ENCODE measurements at places on chromosomes 11 and 22.

- DNase-seq: no peak
Observed at GRCh38 chr11:120389693-120390584, 53.7 kb downstream of the ARHGEF12 start.

GRCh38 chr22:47124961-47125360 is 362.5 kb downstream of the TBC1D22A start:
- DNase-seq: no peak

GRCh38 chr11:10856689-10857458 is 979 bp downstream of the ZBED5 start:
- DNase-seq: no peak

DNA sequence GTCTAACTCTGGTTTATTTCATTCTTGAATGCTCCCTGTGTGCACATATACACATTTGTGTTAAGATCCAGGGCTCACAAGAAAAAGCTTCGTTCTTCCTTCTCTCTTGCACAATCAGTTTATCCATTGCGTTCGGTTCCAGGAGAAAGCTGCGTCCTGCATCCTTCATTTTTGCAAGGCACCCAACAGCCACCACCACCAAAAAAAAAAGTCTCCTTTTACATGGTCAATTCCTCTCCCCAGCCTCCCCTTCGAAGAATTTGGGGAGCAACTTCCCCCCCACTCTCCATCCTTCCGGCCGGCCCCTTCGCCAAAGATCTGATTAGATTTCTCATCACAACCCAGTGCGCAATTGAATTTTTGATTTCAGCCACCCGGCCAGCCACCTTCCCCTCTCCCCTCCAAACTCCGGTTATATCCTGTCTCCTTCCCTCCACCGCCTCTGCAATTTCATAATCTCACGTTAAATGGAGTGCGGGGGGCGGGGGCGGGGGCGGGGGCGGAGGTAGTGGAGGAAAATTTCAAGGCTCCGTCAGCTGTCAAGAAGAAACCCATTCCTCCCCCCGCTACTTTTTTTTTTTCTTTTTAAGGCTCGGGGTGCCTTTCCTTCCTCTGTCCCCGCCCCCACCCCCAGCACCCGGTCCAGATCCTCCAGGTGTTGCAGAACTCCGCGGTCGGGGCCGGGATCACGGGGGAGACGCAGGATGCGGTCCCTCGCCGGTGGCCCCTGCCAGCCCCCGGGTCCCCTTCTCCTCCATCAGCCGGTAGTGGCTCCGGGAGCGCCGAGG is 1166.5 kb downstream of the LRRC4C start:
- DNase-seq: no peak

DNA sequence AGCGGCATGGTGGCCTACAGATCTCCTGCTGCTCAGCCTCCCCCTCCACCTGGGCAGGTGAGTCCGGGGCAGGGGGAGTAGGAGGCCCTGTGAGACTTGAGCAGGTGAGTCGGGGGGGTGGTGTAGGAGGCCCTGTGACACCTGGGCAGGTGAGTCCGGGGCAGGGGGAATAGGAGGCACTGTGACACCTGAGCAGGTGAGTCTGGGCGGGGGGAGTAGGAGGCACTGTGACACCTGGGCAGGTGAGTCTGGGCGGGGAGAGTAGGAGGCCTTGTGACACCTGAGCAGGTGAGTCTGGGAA is 299.3 kb downstream of the BRD1 start:
- DNase-seq: no peak

DNA sequence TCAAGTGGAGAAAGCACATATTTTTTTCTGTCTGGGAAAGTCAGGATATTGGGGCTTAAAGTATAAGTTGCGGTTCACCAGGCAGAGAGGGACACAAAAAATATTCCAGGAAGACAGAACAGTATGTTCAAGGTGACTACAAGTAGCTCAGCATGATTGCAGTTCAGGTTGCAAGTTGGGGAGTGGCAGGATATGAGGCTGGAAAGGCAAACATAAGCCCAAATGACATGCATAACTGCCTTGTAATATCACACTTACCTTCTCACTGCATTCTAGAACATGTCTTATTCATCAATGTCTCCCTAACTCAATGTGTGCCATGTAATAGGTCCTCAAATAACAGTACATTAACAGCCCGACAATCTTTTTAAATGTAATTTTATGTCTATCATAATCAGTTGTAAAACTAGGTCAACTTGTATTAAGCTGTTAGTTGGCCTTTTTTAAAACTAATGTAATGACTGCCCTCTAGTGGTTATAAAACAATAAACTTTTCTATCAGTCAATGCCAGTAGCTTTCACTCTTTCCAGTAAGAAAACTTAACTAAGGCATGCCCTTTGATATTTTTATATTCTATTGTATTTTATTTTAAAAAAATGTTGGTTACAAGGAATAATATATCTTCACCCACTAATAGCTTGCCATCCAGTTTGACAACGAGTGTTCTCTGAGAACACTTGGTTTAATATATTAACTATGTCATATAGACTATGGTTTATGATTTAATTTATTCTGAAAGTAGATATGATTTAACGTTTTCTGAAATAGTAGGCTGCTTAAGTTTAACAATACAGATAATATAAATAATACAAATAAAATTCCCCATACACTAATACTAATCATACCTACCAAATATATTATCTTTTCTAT is 39.4 kb upstream of the CFAP300 start:
- DNase-seq: no peak

DNA sequence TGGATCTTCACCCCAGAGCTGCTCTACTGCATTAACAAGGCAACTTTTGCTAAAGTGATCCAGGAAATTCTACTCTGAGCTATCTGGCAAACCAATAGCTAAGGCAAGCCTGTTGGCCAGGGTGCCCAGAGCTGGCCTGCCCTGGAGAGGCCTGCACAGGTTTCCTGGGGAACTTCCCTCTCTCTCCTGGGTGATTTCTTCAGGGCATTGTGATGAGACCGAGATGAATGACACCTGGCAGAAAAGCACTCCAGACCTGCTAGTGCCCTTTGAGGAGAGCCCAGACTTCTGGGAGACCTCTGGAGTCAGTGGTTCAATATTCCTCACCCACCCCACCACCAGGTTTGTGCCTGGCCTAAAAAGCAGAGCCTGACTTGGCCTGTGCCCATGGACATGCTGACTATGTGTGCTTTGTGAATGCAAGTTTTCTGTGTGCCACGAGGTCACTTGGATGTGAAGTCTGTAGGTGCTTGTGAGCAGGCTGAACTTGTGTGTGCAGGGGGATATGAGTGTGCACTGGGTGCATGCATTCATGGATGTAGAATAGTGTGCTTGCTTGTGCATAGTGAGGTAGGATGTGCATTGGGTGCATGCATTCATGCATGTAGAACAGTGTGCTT is 4.4 kb upstream of the APLNR start:
- no peak for DNase-seq
